Ureter (tissue), 1 donor: ENCODE measurements at places on chromosomes 5 and 9.

DNA sequence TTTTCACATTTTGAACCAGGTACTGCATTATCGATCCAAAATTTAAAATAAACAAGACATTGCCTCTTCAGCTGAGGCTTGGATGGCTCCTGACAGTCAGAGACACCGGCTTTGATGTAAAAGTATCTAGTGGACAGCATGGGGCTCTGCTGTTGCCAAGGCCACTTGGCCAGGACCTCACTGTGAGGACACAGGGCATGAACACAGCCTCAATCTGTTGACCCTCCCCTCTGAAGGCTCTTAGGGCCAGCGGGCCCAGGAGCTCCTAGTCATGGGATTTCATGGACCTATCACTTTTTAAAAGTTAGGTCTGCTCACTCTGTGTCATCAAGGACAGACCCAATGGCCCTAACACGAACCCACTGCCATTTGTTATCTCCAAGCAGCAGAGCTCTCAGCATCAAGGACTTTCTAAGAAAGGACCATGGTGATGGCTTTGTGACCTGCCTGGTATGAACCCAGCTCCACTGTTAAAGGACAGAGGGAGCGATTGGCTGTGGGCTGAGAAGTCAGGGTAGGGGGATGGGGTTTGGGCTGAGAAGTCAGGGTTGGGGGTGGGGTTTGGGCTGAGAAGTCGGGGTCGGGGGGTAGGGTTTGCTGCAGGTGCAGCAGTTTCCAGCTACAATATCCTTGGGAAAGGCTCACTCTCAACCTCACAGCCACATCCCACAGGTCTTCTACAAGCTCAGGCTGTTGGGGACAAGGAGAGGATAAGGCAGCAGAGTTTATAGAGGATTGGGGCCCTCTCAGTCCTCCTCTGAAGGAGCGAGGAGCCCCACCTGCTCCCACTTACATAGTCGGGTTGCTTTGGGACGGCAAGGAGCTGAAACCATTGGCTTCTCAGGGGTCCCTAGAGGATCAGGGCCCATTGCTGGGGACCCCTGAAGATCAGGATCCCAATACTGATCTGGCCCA lies 146.8 kb downstream of the BARX1 start:
- no peak for DNase-seq

DNA sequence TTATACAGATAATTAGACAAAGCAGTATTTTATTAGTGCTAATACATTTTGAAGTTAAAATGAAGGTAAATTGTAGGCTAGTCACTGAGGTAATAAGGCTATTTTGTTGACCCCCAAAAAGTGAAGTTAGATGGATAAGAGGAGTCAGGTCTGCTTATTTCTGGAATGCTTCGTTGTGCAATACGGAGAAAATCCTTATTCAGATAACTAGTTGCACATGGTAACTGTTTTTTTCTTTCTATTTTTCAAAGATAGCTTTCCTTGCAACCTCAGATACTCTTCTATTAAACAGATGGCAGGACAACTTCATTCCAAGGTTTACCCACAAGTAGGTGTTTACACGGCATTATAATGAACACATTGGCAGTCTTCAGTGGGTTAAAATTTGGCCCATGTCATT lies 101.1 kb downstream of the TMEM174 start:
- DNase-seq, result no peak

DNA sequence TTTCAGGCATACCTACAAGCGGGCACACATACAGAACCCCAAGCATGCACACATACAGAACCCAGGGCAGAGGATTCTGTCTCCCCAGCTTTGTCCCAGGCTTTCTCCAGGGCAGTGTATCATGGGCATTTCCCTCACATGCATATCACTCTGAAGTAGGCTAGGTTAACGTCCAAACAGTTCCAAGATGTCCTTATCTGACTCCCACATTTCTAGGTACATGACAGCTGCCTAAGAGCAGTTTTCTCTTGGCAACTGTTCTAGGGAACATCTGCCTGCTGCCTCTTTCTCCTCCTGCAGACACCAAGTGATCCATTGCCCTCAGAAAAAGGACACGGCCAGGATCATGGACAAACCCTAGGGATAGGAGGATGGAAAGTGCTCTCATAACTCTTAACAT lies 84.9 kb upstream of the NR3C1 start:
- no peak for DNase-seq

GRCh38 chr5:139215107-139215975 lies 17.2 kb upstream of the SIL1 start:
- DNase-seq, result no peak

GRCh38 chr9:70861797-70862196 lies 259.6 kb downstream of the TRPM3 start:
- no peak for DNase-seq

- DNase-seq, result no peak
Observed at GRCh38 chr5:105816961-105817360, 1853.8 kb downstream of the EFNA5 start.

GRCh38 chr5:53908757-53909156 lies 348.3 kb downstream of the NDUFS4 start:
- no peak for DNase-seq

DNA sequence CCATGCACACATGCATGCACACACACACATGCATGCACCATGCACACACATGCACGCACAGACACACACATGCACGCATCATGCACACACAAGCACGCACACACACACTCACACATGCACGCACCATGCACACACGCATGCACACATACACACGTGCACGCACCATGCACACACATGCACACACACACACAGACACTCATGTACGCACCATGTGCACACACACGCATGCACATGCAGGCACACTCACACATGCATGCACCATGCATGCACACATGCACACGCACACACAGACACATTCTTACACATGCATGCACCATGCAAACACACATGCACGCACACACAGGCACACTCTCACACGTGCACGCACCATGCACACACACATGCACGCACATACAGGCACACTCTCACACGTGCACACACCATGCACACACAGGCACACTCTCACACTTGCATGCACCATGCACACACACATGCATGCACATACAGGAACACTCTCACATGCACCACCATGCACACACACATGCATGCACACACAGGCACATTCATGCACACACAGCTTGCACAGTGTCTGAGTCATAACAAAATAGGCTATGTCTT lies 117.5 kb downstream of the TENT4A start:
- no peak for DNase-seq

DNA sequence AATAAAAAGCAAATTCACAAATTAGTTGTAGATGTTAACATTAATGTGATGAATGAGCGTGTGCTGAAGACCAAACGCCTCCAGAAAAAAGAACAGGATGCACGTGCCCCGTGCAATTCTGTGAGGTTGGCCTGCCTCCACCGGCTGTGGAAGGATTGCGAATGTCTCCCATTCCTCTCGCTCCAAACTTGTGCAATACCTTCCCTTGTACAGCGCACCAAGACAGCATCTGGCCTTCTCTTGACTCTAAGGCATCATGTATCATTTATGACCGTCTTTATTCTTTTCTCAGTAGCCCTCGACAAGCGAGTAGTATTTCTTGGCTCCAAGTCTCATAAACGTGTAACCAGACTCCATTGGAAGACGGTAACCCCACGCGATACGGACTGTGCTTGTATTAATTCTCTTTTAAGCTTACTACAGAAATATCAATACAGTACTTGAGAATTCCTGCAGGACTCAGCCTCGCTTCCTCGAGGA lies 1.5 kb upstream of the TESK1 start:
- DNase-seq, result peak; percentile 77

DNA sequence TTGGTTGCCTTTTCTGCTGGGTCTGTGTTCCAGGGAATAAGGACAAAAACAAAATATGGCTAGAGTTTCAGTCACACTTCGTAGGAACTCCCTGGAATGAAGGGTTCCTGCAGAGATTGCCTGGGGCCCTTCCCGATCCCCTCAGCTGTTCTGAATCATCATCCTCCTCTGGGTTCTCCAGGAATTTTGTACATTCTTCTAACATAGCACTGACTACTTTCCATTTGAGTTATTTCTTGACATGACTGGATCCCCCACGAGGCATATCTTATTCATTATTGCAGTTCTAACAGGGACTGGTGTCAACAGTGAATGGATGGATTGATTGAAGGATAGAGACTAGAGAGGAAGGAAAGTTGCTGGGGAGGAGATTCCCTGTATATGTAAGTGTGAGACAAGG lies 49.2 kb upstream of the TNC start:
- DNase-seq, result no peak

DNA sequence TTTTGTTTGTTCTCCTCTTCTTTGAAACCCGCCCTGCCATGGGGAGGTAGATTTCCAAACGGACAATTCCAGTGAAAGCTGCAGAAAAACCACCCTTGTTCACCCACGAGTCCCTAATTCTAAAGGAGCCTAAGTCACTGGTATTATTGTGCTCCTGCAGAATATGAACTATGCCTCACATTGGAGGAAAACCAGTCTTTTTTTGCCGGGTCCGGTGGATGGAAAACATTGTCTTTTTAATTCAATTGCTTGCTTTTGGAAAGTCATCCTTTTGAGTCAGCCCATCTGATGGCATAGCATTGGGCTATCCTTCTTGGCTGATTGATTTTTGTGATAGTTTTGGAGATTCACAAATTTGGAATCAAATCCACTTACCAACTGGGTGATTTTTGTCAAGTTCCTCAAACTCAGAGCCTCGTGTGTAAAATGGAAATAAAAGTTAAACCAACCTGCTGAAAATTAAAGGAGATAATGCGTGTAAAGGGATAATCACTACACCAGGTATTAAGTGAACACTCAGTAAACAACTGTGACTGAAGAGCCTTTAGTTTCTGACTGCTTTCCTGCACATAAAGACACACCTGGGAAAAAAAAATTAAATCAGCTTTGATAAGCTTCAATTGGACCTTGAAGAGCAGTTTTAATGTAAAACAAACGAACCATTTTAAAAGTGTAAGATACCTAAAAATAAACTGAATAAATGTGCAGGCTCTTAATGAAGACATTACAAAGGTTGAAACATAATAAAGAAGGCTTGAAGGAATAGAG lies 780 bp upstream of the CCNJL start:
- DNase-seq, result no peak

DNA sequence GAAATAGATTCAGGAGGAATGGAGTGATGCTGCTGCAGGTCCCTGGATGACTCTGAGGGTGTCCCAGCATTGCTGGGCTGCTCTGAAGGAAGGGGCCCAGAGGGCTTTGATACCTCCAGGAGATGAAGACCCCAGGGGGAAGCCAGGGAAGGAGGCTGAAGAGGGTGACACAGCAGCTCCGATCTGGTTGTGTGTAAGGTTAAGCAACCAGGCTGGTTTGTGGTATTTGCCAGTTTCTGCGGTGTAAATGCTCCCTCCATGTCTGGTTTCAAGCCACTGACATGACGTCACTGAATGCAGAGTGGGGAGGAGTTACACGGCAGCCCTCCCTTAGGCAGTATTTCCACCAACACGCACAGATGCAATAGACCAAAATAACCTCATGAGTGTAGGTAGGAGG lies 40.0 kb upstream of the ORM1 start:
- no peak for DNase-seq

DNA sequence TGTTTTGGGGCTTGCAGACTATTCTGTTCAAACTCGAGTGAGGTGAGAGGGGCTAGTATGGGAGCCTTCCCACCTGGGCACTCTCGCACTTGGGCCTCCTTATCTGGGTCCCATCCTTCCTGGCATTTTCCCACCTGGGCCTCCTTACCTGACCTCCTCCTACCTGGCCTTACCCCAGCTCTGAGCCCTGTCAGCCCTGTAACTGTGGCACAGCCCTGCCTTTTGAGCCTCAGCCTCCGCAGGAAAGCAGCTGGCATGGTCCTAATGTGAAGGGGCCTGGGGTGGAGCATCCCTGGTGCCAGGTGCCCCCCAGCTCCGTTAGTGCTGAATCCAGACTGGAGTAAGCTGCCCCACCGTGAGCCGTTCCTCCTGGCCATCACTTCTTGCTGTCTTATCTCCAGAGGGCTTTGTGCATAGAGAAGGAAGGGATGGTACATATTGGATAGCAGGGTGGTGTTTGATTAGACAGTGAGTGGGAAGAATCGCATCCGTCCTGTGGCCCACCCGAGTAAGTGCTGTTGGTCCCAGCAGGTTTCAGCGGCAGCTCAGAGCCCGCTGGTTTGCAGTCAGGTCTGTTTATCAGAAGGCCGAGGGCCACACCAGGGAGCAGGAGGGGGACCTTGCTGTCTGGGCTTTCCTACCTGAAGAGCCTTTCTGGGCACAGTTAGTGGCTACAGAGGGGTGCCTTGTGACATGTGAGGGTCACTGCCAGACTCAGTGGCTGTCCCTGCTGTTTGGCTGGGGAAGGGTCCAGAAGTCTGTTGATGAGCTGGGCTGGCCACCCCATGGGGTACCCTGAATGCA lies 76.5 kb downstream of the WNK2 start:
- DNase-seq, result peak; percentile 41

DNA sequence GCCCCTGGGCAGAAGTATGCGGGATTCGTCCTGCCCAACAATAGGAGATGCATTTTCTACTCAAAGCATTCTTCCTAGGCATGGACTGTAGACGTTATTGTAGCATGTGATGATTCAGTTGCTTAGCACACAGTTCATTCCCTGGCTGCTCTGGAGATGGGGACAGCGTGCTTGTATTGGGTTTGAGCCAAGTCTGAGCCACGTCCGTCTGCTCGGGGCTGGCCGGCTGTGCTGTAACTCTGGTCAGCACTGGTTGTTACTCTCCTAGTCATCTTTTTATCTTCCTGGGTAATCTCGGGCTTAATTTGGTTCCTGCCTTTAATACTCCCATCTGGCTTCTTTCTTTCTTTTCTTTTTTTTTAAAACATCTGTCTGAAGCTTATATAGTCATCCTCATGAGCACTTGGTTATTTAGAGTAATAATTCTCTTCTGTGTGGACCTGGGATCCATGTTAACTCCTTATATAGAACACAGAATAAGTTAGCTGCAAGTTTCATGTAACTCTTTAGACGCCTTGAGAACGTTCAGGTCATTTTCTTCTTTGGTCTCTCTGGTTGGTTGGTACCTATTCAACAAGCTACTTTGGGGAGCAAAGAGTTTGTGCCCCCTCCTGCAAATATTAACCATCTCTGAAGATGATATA lies 118.8 kb upstream of the RPS23 start:
- peak; percentile 87 for DNase-seq

DNA sequence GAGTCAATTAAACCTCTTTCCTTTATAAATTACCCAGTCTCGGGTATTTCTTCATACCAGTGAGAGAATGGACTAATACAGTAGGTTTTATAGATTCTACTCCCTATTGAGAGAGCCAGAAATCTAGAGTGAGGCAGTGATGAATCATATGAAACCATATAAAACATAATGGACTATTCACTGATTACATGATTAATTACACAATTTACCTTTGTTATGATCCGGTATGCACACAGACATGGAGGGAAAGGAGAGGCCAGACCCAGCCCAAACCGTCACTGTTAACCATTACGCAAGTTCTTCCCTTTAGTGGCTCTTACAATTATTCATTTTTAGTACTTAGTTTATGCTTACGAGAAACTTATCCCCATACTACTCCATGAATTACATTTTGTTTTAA lies 205.0 kb downstream of the DNAH5 start:
- DNase-seq, result no peak

DNA sequence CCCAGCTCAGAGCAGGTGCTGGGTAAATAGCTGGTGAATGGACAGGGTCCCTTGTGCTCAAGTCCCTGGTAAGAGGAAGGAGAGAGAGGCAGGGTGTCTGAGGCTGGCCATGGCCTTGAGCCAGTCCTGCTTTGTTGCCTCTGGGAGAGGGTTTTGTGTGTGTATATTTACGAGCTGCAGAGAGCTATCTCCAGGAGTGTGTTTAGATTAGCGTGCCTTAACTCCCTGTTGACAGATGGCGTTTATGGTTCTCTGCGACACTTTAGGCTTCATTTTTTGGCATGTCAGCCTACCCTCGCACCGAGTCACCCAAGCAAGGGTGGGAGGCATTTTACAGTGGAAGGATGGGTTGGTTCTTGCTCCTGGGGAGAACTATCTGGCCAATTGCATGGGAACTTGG lies 22.2 kb downstream of the HMCN2 start:
- DNase-seq, result no peak

- DNase-seq, result no peak
Observed at GRCh38 chr5:83633285-83633684, 87.4 kb downstream of the HAPLN1 start.
